Thyroid gland (tissue), 4 donors: ENCODE measurements at places on chromosomes 6 and 20. TPM values are rescaled to one million over a fixed set of nuclear protein-coding genes. Genes with fewer than 3 reads are reported as not detected.

DNA sequence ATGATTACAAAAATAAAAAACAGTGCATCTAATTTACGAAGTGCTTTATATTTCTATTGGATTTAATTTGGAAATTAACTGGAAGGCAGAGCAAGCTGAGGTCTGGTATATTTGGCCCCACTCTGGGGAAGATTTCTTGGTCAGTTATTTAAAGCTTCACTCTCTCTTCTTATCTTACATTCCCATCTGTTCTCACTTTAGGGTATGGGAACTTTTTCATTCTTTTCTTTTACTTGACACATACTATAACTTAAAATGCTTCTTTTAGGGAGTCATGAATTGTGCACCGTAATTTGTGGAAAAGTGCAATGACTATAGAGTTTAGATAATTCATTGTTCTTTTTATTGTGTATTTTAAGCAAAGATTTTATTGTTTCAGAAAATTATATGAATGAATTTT, 170.4 kb downstream of the BCKDHB start:
- no peaks in the 10 kb centered on the region for H3K36me3 ChIP-seq
- no peak for DNase-seq

The TMC2 gene
- total RNA-seq = 0.11 TPM

DNA sequence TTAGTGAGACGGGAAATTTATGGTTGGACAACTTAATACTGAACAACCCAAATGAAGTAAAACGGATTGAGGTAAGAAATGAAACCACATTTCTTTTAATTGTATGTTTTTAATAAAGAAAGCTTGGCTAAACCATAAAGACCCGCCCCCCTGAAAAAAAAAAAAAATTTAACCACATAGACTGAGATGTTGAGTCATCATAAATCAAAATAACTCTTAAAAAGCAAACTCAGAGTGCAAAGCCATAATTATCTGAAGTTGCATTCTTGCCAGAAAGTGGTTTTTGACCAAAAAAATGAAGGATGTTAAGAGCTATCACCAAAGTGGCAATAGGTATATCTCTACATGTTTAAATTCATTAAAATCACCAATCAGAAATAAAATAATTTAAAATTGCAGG, 101.8 kb upstream of the COL21A1 start:
- H3K36me3 ChIP-seq = no peaks in the 10 kb centered on the region
- H3K4me1 ChIP-seq = no peaks in the 10 kb centered on the region
- no peak overlapping the region for H3K27ac ChIP-seq
- H3K4me3 ChIP-seq = no peak overlapping the region
- H3K27me3 ChIP-seq = no peaks in the 10 kb centered on the region

GRCh38 chr20:41052742-41053419, 24.3 kb downstream of the TOP1 start:
- no peaks in the 10 kb centered on the region for H3K36me3 ChIP-seq
- H3K27me3 ChIP-seq = no peaks in the 10 kb centered on the region
- peak overlapping the region; percentile 5 for H3K27ac ChIP-seq

DNA sequence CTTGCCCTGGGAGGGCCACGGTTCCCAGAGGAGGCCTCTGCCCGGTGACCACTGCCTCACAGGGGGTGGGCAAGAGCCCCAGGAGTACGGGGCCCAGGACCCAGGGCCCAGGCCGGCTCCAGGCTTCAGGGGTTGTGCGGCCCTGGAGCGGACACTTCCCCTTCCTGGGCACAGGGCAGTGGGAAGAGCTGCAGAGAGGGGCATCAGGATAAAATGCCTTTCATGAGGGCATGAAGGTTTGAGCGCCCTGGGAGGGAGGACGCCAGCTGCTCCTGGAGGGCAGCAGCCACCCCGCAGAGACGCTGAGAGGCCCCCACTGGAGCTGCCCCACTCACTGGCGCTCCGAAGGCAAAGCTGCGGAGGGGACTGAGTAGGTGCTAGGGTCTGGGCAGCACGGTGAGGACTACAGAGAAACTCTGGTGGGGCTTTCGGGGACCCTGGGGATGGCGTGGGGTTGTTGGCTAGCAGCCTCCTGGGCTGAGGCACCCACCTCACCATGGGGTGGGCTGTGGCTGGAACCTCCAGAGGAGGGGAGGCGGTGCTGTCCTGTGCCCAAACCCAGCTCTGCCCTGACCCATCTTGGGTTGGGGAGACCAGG, 10.4 kb downstream of the LAMA5 start:
- H3K4me3 ChIP-seq = no peak overlapping the region
- H3K27me3 ChIP-seq = no peaks in the 10 kb centered on the region
- peak overlapping the region; percentile 92 for H3K27ac ChIP-seq
- H3K36me3 ChIP-seq = peaks cover 4% of the 10 kb centered on the region
- peaks cover 82% of the 10 kb centered on the region for H3K4me1 ChIP-seq
- DNase-seq = no peak

- H3K27me3 ChIP-seq = peaks cover 5% of the 10 kb centered on the region
- H3K4me1 ChIP-seq = peaks cover 14% of the 10 kb centered on the region
- no peaks in the 10 kb centered on the region for H3K36me3 ChIP-seq
- H3K4me3 ChIP-seq = no peak overlapping the region
- no peak for DNase-seq
Observed at GRCh38 chr20:37913567-37914366, 10.8 kb downstream of the VSTM2L start.

The LAMP5 gene
- total RNA-seq = not detected

- no peak overlapping the region for H3K4me3 ChIP-seq
- DNase-seq = no peak
- no peaks in the 10 kb centered on the region for H3K36me3 ChIP-seq
- peaks cover 25% of the 10 kb centered on the region for H3K4me1 ChIP-seq
Observed at GRCh38 chr20:64220891-64221527, 34.5 kb upstream of the PCMTD2 start.

The SAMD3 gene
- total RNA-seq = 2.0 TPM

GRCh38 chr6:123541462-123541861, 95.3 kb downstream of the TRDN start:
- no peak overlapping the region for H3K4me3 ChIP-seq
- H3K27ac ChIP-seq = no peak overlapping the region
- H3K36me3 ChIP-seq = no peaks in the 10 kb centered on the region
- no peaks in the 10 kb centered on the region for H3K27me3 ChIP-seq
- H3K4me1 ChIP-seq = no peaks in the 10 kb centered on the region

DNA sequence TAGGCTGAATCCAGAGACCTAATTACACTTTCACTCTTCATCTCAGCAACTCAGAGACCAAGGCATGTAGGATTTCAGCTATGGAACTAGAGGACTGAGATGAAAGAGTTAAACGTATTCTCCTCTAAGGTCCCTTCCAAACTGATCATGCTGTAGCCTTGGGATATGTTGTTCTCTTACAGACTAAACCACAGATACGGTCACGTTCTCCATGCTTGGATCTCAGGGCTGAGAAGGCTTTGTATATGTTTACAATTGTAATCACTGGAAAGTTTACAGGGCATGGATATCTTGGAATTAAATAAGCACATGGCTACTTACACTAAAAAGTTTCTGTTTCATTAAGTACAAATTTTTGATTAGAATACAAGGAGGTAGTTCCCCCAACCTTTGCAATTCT, 50.1 kb downstream of the PKIB start:
- no peaks in the 10 kb centered on the region for H3K4me1 ChIP-seq
- H3K27ac ChIP-seq = no peak overlapping the region
- H3K4me3 ChIP-seq = no peak overlapping the region

GRCh38 chr6:140209775-140210174, 835.3 kb upstream of the CITED2 start:
- H3K4me3 ChIP-seq = no peak overlapping the region
- H3K27me3 ChIP-seq = no peaks in the 10 kb centered on the region
- H3K4me1 ChIP-seq = no peaks in the 10 kb centered on the region
- no peak overlapping the region for H3K27ac ChIP-seq

DNA sequence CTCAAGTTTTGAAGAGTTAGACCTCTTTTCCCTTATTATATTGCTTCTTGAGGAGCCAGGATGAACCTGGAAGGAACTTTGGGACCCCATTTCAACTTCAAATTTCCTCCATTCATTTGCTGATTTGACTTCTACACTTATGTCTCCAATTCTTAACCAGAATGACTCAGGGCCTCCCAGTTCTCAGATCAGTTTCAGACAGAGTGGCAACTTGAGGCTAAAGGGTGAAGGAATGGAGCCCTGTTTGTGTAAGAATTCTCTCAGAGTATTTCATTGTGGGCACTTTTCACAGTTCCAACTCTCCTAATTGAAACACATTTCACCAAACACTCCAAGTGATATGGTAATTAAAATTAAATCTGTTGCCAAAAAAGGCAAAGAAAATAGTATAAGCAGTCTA, 109.0 kb upstream of the FLRT3 start:
- no peak for DNase-seq
- H3K36me3 ChIP-seq = no peaks in the 10 kb centered on the region
- H3K27me3 ChIP-seq = no peaks in the 10 kb centered on the region
- no peaks in the 10 kb centered on the region for H3K4me1 ChIP-seq
- H3K4me3 ChIP-seq = no peak overlapping the region
